RWPE2 (cell line): ENCODE measurements at places on chromosomes 7 and 10.

- DNase-seq: no peak
These were observed 23.6 kb upstream of the VPS41 start for GRCh38 chr7:38932509-38933168.

DNA sequence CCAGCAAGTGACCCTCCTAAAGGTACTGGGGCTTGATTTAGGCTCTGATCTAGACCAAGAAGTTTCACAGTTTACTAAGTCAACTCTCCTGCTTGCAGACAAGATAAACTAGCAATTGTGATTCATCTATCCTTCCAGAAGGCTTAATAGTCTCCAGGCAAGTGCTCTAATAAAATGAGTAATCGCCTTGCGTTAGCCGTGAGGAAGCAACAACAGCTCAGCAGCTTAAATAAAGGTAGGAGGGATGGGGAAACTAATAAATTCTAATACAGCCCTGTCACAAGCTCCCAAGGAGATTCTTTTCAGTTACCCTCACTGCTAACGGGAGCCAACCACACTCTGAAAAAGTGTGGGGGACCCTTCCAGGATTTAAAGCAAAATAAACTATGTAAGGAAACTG is 48.4 kb downstream of the FRMD4A start:
- no peak for DNase-seq

- DNase-seq: no peak
These were observed 72.9 kb upstream of the PRLHR start for GRCh38 chr10:118668228-118668952.

DNA sequence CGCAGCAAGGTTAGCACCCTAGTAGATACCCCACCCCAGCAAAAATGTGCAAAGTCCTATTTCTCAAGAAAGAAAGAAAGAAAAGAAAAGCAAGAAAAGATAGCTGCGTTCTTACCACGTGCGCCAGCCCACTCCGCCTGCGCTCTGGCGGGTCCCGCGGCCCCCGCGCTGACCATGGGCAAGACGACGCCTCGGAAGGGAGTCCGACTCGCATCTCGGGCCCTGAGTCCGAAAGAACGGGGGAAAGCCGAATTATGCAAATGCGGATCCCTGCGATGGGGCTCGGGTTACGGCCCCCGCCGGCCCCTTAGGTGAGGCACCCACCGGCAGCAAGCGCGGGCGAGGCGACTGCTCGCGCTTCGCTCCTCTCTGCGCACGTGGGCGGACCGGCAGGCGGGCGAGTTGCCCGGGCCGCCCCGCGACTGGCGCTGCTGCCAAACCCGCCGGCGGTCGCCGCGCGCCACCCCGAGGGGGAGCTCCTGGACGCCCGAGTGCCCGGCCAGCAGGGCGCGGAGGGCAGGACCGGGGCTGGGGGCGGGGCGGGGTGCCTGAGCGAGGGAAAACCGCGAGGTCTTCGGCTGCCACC is 2.4 kb upstream of the EGR2 start:
- no peak for DNase-seq

GRCh38 chr7:139603896-139604295 is 80.4 kb downstream of the CLEC2L start:
- no peak for DNase-seq

DNA sequence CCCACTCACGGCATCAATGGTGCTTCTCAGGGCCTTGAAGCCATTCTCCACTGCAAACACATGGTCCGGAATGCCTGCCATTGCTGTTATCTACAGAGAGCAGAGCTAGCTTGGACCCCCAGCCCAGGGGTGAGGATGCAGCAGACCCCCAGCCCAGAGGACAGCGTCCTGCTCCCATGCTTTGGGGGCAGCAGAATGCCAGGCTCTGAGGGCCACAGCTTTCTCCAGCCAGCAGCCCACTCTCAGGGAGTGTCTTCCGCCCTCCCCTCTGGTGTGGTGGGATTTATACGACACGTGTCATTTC is 48.1 kb upstream of the MSMB start:
- no peak for DNase-seq

- no peak for DNase-seq
These were observed 149.2 kb downstream of the DYNC1I1 start for GRCh38 chr7:95921543-95921942.
